ENCODE measurements at places on chromosomes 6 and 20. TPM values are rescaled to one million over a fixed set of nuclear protein-coding genes. Genes with fewer than 3 reads are reported as not detected.

- peaks cover 3% of the 10 kb centered on the region for H3K4me1 ChIP-seq
- no peak for DNase-seq
- H3K36me3 ChIP-seq: peaks cover 8% of the 10 kb centered on the region
- no peaks in the 10 kb centered on the region for H3K27me3 ChIP-seq
- no peak overlapping the region for H3K27ac ChIP-seq
These were observed 24.0 kb downstream of the DSTN start for GRCh38 chr20:17593902-17594301.

DNA sequence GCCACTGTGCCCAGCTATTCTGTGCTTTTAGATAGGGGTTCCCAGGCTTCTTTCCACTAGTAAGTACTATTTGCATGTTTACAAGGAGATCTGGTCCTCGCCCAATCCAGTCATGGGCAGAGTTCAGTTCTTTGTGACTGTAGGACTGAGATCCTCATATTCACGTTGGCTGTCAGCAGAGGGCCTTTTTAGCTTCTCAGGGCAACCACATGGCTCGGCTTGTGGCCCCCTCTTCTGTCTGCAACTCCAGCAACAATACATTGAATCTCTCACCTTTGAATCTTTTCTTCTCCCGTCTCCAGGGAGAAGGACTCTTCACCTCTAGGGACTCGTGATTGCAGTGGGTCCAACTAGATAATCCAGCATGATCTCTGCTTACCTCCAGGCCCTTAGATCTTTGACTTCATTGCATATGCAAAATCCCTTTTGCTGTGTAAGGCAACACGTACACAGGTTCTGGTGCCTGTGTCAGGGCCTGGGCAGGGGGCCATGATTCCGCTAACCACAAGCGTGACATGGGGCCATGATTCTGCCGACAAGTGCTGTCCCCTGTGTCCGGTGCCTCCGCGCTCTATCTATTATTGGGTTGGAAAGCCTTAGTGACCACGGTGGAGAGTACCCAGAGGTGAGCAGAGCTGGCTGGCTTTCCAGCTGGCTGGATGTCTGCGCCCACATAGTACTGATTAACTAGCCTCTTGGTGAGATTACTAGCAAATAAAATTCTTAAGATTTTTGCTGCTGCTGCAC, 5.1 kb downstream of the CCR6 start:
- H3K27me3 ChIP-seq: peaks cover 3% of the 10 kb centered on the region
- no peak overlapping the region for H3K27ac ChIP-seq
- H3K36me3 ChIP-seq: peaks cover 5% of the 10 kb centered on the region
- DNase-seq: no peak
- no peak overlapping the region for H3K4me3 ChIP-seq
- H3K4me1 ChIP-seq: peaks cover 29% of the 10 kb centered on the region

The PTCRA gene
- not detected for total RNA-seq

DNA sequence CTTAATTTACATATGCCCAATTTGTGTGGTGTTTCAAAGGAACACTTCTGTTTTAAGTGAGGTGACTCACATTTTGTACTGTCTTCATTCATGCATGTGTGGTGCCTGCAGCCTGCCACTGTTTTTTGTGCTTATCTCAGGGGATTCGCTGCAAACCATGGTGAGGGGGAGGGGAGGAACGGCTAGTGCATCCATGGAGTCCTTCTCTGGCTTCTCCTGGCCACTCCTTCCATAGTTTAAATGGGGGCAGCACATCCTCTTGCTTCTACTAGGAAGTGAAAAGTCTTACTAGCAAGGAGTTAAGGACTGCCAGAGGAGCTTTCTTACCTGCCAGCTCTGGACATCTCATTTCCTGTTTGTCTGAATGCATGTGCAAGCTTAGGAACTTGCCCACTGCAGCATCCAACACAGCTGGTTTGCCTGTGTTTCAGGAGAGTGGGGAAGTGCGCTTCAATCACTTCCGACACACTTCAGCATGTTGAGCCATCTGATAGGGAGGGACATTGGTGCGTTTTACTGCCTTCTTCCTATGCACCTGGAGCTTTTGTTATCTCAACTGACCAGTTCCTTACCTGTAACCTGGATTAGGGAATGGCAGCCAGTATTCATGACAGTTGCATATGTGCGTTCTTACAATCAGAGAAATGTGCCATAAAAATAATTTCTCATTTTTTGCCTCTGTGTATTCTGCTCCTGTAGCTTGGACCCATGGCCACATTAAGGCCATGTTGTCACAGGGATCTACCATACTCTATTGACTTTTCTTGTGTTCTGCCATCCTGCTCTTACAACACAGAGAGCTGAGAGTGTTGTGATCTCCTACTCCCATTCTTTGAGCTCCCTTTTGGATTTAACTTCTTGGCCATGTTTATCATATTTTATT, 211.3 kb downstream of the ARID1B start:
- H3K36me3 ChIP-seq: no peaks in the 10 kb centered on the region
- H3K4me3 ChIP-seq: no peak overlapping the region
- H3K27me3 ChIP-seq: no peaks in the 10 kb centered on the region
- peak overlapping the region; percentile 2 for H3K27ac ChIP-seq

DNA sequence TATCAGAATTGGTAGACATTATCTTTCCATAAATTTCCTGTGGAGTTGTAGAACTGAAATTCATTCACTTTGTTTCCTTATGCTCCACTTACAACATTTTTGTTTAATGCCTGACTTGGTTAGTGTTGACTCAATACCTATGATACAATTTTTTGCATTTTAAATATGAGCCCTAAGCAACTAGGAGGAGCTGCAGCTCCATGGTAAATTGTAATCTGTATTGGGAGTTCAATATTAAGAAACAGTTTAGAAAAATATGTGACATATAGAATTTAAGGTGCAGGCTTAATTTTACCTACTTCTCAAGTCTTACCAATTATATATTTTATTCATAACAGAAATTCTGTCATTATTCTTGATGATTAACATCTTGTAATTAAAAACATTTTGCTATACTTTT, 868.3 kb downstream of the EYS start:
- no peak for DNase-seq
- H3K36me3 ChIP-seq: no peaks in the 10 kb centered on the region
- no peaks in the 10 kb centered on the region for H3K4me1 ChIP-seq
- H3K27me3 ChIP-seq: no peaks in the 10 kb centered on the region
- H3K27ac ChIP-seq: no peak overlapping the region

GRCh38 chr6:41427642-41428335, 92.4 kb downstream of the NCR2 start:
- H3K27me3 ChIP-seq: peaks cover 40% of the 10 kb centered on the region
- no peak overlapping the region for H3K27ac ChIP-seq
- no peak for DNase-seq

The TMEM239 gene
- total RNA-seq: not detected

The SNTA1 gene
- total RNA-seq: 13.1 TPM

DNA sequence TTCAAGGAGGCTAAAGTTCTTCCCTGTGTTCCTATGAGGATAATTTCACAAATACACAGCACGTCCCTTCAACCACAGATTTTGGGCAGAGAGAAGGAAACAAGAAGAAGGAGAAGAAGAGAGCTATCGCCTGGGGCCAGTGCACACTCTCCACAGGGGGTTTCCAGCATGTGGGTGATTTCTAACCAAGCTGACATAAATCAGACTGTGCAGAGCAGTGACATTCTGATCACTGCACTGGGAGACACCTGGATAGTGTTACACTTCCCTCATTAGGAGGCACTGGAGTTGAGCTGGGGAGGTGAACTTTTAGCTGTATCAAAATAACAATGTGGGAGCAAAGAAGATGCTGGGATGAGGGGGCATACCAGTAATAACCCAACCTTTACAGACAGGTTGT, 71.8 kb upstream of the CENPW start:
- H3K27ac ChIP-seq: no peak overlapping the region
- H3K36me3 ChIP-seq: no peaks in the 10 kb centered on the region
- no peaks in the 10 kb centered on the region for H3K27me3 ChIP-seq
- DNase-seq: no peak

- H3K36me3 ChIP-seq: no peaks in the 10 kb centered on the region
- no peak for DNase-seq
- no peak overlapping the region for H3K27ac ChIP-seq
- no peaks in the 10 kb centered on the region for H3K4me1 ChIP-seq
- H3K27me3 ChIP-seq: peaks cover 11% of the 10 kb centered on the region
- no peak overlapping the region for H3K4me3 ChIP-seq
These were observed 204.2 kb downstream of the ANKRD60 start for GRCh38 chr20:58024241-58024721.

- no peaks in the 10 kb centered on the region for H3K36me3 ChIP-seq
- no peak overlapping the region for H3K27ac ChIP-seq
- H3K4me3 ChIP-seq: no peak overlapping the region
- DNase-seq: no peak
- H3K4me1 ChIP-seq: no peaks in the 10 kb centered on the region
- no peaks in the 10 kb centered on the region for H3K27me3 ChIP-seq
These were observed 70.9 kb upstream of the TBX18 start for GRCh38 chr6:84835340-84835739.

GRCh38 chr20:63520934-63521601, 503 bp downstream of the PPDPF start:
- peaks cover 9% of the 10 kb centered on the region for H3K4me1 ChIP-seq
- peak overlapping the region; percentile 79 for H3K27ac ChIP-seq
- peak overlapping the region; percentile 75 for H3K4me3 ChIP-seq
- peaks cover 8% of the 10 kb centered on the region for H3K27me3 ChIP-seq
- peak; percentile 84 for DNase-seq

The RPL7L1 gene
- 77.9 TPM for total RNA-seq

GRCh38 chr6:53410508-53411258, 61.9 kb upstream of the ELOVL5 start:
- peak; percentile 66 for DNase-seq
- peaks cover 2% of the 10 kb centered on the region for H3K27me3 ChIP-seq
- no peak overlapping the region for H3K27ac ChIP-seq
- no peaks in the 10 kb centered on the region for H3K4me1 ChIP-seq
- H3K36me3 ChIP-seq: no peaks in the 10 kb centered on the region

- DNase-seq: no peak
- H3K27ac ChIP-seq: no peak overlapping the region
- no peaks in the 10 kb centered on the region for H3K36me3 ChIP-seq
- H3K27me3 ChIP-seq: peaks cover 25% of the 10 kb centered on the region
These were observed 21.1 kb upstream of the GMPR start for GRCh38 chr6:16217156-16217721.

The CUTA gene
- total RNA-seq: 187 TPM

DNA sequence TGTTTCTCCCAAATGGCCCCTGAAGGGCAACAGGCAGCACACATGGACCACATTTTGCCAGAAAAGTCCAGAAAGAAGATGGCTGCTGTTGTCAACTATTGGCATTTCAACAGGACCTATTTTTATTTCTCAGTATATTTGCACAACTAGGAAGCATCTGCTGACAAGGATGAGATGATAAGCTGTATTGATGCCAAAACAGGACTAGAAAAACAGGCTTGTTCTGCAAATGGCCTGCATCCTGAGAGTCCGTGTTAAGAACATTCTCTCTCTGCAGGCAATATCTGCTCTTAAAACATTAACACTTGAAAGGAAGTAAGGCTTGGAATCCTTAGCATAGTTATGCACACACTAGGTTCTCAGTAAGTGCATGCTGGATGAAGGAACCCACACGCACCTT, 283.7 kb downstream of the ESR1 start:
- H3K36me3 ChIP-seq: no peaks in the 10 kb centered on the region
- H3K4me3 ChIP-seq: no peak overlapping the region
- peak overlapping the region; percentile 23 for H3K27ac ChIP-seq
- H3K27me3 ChIP-seq: peaks cover 8% of the 10 kb centered on the region
- no peaks in the 10 kb centered on the region for H3K4me1 ChIP-seq

DNA sequence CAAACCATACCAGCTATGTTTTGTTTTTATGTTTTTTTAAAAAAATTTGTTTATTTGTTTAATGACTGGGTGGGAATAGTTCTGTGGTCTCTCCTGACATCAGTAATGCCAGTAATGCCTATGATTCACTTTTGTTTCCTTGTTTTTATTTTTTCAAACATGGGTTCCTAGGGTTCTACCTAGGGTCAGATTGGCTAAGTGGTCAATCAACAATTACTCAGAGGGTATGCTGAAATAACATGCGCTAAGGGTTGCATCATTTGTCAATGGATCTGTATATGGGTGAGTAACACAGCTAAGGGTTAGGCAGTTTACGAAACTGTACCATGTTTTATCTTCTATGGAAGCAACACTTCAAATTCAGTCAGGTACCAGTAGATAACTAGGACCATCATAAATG, 583.8 kb upstream of the GJE1 start:
- H3K4me3 ChIP-seq: no peak overlapping the region
- no peak overlapping the region for H3K27ac ChIP-seq
- H3K4me1 ChIP-seq: no peaks in the 10 kb centered on the region
- H3K27me3 ChIP-seq: no peaks in the 10 kb centered on the region
- H3K36me3 ChIP-seq: no peaks in the 10 kb centered on the region
- DNase-seq: no peak

The NHSL1 gene
- 0.13 TPM for total RNA-seq

The SLC35D3 gene
- total RNA-seq: not detected

DNA sequence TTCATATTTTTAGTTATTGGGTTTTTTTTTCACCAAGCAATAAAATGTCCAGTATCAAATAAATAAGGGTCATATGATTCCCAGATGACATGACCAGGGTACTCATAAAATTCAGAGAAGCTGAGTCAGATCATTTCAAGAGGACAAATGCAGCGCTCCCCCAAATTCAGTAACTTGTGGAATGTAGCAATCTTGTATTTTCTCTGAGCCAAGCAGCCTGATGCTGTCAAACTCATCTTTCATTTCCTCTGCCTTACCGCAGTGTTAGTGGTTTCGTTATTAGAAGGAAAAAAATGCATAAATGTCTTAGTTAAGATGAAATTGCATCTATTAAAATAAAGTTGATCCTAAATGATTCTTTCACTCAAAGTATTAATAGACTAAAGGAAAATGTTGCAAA, 57.8 kb upstream of the EDN1 start:
- H3K27ac ChIP-seq: peak overlapping the region; percentile 20
- no peak for DNase-seq
- H3K4me1 ChIP-seq: peaks cover 22% of the 10 kb centered on the region
- no peaks in the 10 kb centered on the region for H3K27me3 ChIP-seq
- H3K36me3 ChIP-seq: no peaks in the 10 kb centered on the region
